Diencephalon (tissue), 1 donor: ENCODE measurements at places on chromosomes 2 and 18. TPM values are rescaled to one million over a fixed set of nuclear protein-coding genes. Genes with fewer than 3 reads are reported as not detected.

Gene INO80C
- 10.4 TPM for total RNA-seq

Gene IL36G
- not detected for total RNA-seq

Gene RAB17
- under 0.01 TPM for total RNA-seq

Gene EPHA4
- total RNA-seq = 190 TPM

Gene ARMC9
- 23.8 TPM for total RNA-seq

Gene CYP26B1
- total RNA-seq = 2.1 TPM

Gene HSBP1L1
- 3.2 TPM for total RNA-seq

Gene FASTKD2
- total RNA-seq = 53.7 TPM
